AML-193 (cell line): ENCODE measurements at places on chromosomes 2 and 18.

DNA sequence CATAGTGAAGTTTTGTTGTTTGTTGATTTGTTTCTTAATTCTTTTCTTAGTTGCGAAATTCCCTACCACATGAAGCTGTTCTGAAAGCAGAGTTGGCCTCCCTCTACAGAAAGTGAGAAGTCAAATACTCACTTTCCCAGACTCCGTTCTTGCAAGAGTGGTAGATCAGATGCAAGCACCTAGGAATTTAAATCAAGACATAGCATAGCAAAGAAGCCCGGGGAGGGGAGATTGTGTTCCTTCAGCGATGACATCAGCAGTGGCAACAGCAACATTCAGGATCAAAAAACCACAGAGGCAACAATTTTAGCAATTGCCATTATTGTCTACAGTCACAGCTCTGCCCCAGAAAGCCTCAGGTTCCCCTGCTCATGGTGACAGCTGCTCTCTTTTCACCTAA, 580.0 kb downstream of the RNF144A start:
- no peak for DNase-seq

DNA sequence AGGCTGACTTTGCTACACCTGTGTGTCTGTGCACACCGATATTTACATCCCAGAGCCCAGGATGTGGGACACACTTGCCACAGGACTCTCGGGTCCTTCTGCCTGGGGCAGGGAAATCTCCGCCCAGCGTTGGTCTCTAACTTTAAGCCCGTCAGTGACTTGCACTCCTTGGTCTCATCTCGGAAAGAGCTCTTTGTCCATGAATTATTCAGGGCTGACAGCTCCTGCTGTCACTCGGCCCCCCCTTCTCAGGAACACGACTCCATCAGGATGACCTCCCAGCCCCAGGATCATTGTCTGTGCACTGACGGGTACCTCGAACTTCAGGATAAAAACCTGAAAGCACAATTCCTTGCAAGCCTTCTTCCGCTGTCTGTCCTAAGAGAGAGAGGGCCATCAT, 26.6 kb downstream of the PLB1 start:
- no peak for DNase-seq

GRCh38 chr2:19461504-19462255, 103.3 kb upstream of the OSR1 start:
- no peak for DNase-seq

- no peak for DNase-seq
Measured at GRCh38 chr2:205133544-205133943, 548.8 kb upstream of the NRP2 start.

GRCh38 chr2:141810148-141810547, 320.7 kb downstream of the LRP1B start:
- no peak for DNase-seq

- DNase-seq, result no peak
Measured at GRCh38 chr2:241535871-241536655, 22.5 kb upstream of the BOK start.

GRCh38 chr2:102514061-102514785, 41.2 kb downstream of the SLC9A4 start:
- DNase-seq, result no peak

- no peak for DNase-seq
Measured at GRCh38 chr18:11269257-11269656, 119.9 kb upstream of the PIEZO2 start.

GRCh38 chr2:99680946-99681345, 191.1 kb upstream of the REV1 start:
- no peak for DNase-seq

- no peak for DNase-seq
Measured at GRCh38 chr2:71451705-71452104, 1.7 kb upstream of the DYSF start.

DNA sequence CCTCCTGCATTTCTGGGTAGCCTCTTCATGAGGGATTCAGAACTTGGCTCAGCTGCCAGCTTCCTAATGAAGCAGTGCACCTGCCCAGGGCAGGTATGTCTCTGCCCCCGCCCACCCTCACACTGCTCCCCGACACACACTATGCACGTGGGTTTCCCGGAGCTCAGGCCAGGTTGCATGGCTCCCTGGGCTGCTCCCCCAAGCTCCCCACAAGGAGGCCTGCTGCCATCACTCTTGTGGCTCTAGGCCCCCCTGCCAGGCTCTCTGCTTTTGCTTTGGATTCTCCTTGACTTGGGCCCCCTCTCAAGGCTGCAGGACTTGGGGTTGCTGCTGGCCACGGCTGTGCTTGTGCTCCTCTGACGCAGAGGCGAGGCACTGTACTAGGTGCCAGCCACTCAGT, 43.6 kb downstream of the ADD2 start:
- no peak for DNase-seq

- no peak for DNase-seq
Measured at GRCh38 chr18:22432657-22433137, 15.0 kb upstream of the CTAGE1 start.

GRCh38 chr2:217326238-217327022, 466.6 kb upstream of the TNP1 start:
- DNase-seq, result peak; percentile 27

- no peak for DNase-seq
Measured at GRCh38 chr2:9975328-9975727, 23.8 kb downstream of the GRHL1 start.

- no peak for DNase-seq
Measured at GRCh38 chr18:12911025-12911928, 27.2 kb upstream of the PTPN2 start.

- no peak for DNase-seq
Measured at GRCh38 chr2:186632417-186632816, 42.6 kb downstream of the ITGAV start.

DNA sequence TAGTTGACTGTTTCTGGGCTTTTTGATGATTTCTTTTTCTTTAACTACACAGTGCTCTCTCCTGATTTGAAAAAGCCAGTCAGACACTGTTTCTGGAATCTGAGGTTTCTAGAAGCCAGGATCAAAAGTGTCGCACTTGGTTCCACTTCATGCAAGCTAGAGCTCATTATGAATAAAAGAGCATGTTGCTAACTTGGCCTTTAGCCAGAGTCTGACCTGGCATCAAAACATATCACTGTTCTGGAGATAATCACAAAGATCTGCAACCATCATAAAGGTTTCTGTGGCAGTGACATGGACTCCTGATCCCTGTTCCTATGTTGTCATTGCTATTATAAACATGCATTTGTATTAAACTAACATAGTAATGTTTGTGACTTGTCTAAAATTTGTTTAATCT, 76.1 kb upstream of the MAPRE2 start:
- no peak for DNase-seq

GRCh38 chr18:6096730-6097129, 201.4 kb upstream of the TMEM200C start:
- no peak for DNase-seq

DNA sequence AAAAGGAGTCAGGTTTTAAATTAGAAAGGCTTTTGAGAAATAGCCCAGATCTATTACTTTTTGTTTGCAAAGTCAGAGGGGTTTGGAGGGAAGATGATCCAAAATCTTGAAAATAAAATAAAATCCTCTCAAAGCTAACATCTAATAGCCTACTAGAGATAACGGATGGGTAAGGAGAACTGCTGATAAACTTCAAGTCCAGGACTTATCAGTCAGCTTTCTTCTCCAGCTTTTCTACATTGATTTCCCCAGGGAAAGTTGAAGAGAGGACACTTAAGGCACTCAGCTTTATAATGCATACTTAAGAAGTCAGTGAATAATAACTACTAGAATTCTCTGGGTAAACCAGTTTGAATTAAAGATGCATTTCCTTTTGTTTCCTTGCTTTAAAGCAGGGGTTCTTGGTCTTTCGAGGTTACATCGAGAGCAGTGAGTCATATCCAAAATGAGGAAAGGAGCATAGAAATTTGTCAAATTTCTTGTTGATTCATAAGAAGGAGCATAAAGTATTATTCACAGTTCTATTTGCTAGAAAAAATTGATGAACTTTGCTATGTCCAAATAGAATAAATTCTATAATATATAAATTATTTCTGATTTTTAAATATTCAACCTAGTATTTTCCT, 43.2 kb upstream of the ITPRID2 start:
- no peak for DNase-seq

GRCh38 chr2:160551259-160551658, 57.7 kb upstream of the RBMS1 start:
- peak; percentile 24 for DNase-seq

GRCh38 chr2:100233061-100233460, 89.2 kb downstream of the LONRF2 start:
- no peak for DNase-seq

GRCh38 chr2:99485824-99486223, 4.0 kb downstream of the REV1 start:
- no peak for DNase-seq

- no peak for DNase-seq
Measured at GRCh38 chr18:48326901-48327675, 82.1 kb downstream of the ZBTB7C start.

DNA sequence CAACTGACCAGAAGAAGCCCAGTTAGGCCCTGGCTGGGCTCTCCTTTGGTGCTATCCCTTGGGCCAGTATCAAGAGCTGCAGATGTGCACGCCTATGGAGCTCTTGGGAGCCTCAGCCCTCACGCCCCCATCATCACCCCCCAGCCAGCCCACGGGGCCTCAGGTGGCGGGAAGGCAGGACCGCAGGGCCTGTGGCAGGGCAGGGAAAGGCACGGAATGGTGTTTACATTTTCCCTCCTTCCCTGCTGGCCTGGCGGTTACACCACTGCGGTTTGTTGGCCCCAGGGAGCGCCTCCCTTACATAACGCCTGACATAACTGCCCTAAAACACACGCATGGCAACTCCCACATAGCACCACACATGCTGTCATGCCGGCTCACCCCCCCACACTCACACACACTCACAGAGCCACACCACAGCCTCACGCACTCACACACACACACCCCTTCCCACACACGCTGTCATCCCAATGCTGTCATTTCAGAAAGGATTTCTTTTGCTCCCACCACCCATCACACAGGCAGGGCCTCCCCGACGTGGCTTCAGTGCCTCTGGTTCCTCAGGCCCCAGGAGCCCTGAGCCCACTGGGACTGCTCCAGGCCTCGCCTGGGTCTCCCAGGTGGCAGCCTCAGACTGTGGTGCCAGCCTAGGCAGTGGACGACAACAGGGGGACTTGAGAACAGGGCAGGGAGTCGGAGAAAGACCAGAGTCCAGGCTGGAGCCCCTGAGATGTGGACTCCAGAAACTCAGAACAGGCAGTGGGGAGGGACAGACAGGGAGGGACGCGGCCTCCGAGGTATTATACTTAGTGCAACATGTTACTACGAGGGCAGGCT, 15.7 kb downstream of the ZFP36L2 start:
- DNase-seq, result peak; percentile 77

- no peak for DNase-seq
Measured at GRCh38 chr18:44458777-44459176, 221.9 kb upstream of the SETBP1 start.

- no peak for DNase-seq
Measured at GRCh38 chr2:85444629-85445172, 26.2 kb downstream of the SH2D6 start.

GRCh38 chr2:100205174-100205573, 62.8 kb upstream of the AFF3 start:
- DNase-seq, result no peak

- DNase-seq, result no peak
Measured at GRCh38 chr18:46621111-46621766, 35.8 kb downstream of the LOXHD1 start.

DNA sequence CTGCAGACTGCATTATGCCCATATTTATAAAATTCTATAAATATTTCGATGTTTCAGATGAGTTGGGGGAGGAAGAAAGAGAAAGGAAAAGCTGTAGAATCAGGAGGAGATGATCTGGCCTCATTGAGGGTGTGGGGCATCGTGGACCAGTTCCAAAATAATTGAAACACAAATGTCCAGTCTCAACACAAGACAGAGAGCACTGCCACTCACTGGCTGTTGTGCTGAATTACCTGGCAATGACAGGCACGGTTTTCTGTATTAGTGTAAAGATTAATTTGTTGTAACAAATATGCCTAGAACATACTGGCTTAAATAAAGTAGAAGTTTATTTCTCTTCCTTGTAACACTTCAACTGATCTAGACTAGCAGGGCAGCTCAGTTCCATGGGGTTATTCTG, 24.1 kb downstream of the POLE4 start:
- peak; percentile 10 for DNase-seq

DNA sequence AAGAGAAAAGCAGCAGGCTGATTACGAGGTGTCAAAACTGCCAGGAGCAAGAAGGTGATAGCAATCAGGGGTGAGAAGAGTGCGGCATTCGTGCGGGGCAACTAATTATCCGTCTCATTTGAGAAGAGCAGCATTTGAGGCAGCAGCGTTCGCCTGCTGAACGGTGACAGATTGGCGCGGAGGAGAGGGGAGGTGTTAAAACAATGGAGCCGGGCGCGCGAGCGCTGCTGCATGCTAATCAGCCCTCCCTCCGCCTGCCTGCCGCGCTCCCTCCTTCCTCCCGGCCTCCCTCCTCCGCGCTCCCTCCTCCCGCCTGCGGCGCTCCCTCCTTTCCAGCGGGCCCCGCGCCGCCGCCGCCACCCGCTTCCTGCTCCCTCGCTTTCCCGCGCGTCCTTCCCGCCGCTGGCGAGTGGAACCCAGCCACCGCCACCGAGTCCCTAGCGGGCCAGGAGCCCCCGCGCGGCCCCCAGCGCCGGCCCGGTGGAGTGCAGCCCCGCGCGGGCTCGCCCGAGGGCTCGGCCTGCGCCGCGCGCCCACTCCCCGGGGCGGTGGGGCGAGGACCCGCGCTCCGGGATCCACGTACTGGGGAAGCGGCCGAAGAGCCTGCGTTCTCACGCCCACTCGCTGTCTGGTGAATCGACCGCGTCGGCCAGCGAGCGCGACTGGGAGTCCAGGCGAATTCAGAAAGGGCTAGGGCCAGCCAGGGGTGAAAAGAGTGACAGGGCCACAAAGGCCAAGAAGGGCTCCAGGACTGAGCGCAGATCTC, 69.5 kb upstream of the PSMD14 start:
- no peak for DNase-seq

GRCh38 chr2:23480957-23481797, 96.2 kb downstream of the KLHL29 start:
- no peak for DNase-seq

DNA sequence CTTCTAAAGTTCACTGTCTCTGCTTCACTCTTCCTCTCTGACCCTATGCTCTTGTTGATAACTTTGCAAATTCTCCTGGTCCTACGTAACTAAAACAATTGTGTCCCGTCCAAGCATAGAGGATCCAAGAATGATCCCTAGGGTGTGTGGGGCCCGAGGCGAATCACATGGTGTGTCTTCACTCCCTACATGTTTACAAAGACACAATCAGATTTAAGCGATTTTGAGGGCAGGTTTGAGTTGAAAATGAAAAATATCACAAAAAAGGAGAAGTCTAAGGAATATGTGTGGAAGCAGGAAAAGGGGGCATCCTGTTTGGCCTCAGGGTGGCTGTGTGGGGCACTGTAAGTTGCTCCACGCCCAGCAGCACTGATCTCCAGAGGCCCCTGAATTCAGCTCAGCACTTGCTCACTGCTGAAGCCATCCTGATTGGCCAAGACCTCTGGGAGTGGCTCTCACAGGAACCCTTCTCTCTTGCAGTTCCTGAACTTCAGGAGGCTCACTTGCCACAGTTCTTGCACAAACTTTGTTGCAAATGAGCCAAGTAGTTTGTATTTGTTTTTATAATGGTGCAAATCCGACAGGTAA, 363.6 kb downstream of the ZNF521 start:
- no peak for DNase-seq

GRCh38 chr2:234917211-234917975, 34.4 kb upstream of the SH3BP4 start:
- DNase-seq, result no peak

- DNase-seq, result no peak
Measured at GRCh38 chr2:98547092-98547790, 61.1 kb downstream of the COA5 start.

GRCh38 chr2:105887256-105887655, 142.5 kb downstream of the NCK2 start:
- no peak for DNase-seq
